ENCODE measurements at places on chromosomes 16 and 17. TPM values are rescaled to one million over a fixed set of nuclear protein-coding genes. Genes with fewer than 3 reads are reported as not detected.

SMIM36 gene
- not detected for total RNA-seq

MYO15A gene
- 0.27 TPM for total RNA-seq

NACA2 gene
- not detected for total RNA-seq

KRTAP4-3 gene
- not detected for total RNA-seq

SEPTIN12 gene
- not detected for total RNA-seq

AIPL1 gene
- total RNA-seq = not detected

KRTAP9-2 gene
- not detected for total RNA-seq
